ENCODE measurements at places on chromosomes 5 and 9.
A peak's percentile ranks its signal among the peaks of the same experiment; 100 is the strongest.

DNA sequence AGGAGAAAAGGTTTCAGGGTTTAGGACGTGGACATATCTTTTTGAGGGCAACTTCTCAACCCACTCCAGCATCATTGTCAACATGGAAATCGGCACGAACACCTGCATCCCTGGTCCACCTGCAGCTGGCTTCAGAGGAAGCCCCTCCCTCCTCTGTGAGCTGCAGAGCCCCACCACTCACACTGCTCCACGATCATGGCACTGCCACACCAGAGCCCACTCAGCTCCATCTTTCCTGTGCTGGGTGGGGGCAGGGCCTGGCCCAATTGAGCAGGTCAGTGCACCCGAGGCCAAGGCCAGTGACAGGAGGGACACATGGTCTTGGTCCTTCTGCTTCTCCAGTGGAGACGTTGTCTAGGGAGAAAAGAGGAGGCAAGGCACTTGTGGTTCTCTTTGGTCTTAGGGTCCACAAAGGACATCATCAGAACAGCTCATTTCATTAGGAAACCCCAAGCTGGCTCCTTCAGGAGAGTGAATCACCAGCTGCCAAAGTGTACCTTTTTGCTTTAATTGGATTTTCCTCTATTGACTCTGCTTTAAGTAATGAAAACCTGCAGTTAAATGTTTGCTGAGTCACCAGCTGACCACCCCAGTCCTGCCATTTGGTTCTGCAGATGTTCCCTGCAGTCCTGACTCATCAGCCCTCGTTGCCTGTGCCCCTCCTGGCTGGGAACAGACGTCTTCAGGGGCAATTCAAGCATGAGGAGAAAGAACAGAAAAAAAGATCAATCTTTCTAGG, 56.2 kb downstream of the UBE2QL1 start:
- DNase-seq = no peak

- no peak for DNase-seq
These were observed 1.4 kb upstream of the GLIS3 start for GRCh38 chr9:4301296-4301695.

DNA sequence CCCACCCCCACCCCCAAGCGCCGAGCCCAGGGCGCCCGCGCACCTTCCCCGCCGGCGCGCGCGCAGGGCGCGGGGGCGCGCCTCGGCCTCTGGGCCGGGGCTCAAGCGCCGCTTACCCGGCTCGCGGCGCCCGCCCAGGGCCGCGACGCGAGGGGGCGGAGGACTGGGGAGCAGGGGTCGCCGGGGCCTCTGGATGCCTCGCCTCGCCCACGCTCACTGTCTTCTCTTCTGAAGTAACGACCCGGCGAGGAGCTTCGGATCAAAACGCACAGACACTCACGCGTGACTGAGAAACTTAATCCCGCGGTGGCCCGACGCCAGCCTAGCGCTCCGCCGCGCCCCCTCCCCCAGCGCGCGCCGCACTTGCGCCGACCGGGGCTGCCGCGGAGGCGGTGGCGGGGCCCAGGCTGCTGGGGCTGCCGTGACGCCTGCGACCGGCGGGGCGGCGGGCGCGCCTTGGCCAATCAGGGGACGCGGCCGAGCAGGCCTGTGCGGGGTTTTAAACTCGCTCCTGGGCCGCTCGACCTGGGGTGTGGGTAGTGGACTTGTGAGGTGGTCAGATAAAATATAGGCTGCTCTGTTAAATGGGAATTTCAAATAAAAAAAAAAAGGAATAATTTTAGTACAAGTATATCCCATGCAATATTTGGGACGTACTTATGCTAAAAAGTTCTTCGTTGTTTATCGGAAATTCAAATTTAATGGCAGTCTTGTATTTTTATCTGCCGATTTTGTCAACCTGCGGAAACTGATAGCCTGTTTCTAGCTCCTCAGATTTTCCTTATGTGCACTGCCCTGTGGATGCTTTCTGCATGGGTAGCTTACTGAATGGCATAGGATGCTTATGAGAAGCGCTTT, at the start of gene MPDZ:
MPDZ (minus strand) TSS at position 409 of the 858 bp plus-strand sequence. CDS start 29,377 bp downstream, outside the sequence.
- peak; percentile 71 for DNase-seq

- DNase-seq = no peak
These were observed 1759.5 kb upstream of the C9orf72 start for GRCh38 chr9:29332789-29333188.

DNA sequence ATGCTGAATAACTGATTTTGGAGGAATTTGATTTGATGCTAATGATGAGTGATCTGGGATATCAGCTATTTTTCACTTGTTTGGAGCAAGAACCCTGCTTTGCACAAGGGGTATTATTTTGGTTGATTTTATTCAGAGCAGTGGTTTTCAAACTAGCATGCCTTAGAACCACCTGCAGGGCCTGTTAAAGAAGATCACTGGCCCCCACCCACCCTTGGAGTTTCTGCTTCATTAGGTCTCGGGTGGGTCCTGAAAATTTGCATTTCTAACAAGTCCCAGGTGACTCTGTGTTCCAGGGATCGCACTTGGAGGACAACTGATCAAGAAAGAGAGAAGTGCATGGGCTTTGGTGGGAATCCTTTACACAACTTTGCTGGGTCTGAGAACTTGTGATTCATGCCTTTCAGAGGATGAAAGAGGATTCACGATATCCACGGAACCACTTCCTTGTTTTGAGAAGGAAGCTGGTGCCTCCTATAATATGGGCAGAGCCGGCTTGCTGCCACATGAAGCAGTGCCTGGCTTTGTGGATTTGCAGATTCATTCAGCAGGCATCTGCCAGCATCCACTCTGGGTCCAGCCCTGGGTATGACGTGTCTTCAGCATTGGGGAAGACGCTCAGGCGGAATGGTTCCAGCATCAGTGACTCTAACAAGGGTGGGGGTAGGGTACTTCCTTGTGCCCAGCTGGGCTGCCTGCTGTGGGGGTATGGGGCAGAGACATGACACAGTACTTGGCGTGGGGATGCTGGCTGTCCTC, 106.6 kb upstream of the PITX1 start:
- DNase-seq = no peak
